ENCODE measurements at places on chromosomes 13 and 19.

- no peak for DNase-seq
Measured at GRCh38 chr19:48946463-48947257, 8.0 kb upstream of the BAX start.

- DNase-seq = no peak
Measured at GRCh38 chr13:29067306-29067945, 247.3 kb downstream of the MTUS2 start.

GRCh38 chr13:50400035-50400726, 384.9 kb downstream of the KCNRG start:
- DNase-seq = no peak

- DNase-seq = no peak
Measured at GRCh38 chr19:15294561-15294990, 37.8 kb downstream of the BRD4 start.

DNA sequence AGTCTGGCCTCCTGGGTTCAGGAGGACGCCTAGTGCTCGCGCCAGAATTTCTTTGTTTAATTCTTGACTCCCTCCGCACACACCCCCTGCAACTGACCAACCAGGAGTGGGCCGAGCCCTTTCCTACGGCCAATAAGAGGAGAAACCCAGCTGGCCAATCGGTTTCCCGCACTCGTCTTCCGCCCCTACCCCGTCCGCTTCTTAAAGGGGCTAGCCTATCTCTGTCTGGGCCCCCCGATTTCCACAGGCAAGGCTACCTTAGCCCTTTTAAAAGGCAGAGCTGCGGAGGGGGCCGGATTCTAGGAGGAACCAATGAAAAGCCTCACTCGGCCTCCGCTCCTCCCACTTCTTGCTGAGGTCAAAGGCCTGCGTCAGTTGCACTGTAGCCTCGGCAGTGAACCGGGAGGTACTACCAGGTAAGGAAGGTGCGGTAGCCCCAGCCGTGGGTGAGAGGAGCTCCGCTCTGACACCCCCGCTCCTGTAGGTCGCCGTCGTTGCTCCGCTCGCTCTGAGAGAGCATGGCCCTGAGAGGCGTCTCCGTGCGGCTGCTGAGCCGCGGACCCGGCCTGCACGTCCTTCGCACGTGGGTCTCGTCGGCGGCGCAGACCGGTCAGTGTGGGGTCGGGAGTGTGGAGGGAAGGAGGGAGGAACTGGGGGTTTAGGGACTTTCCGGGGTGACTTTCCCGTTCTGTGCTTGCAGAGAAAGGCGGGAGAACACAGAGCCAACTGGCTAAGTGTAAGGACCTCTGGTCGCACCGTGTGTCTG, at the start of gene GCDH:
GCDH (plus strand) TSS at position 374 of the 766 bp plus-strand sequence; CDS start at position 519, 145 bp downstream.
- peak; percentile 94 for DNase-seq

DNA sequence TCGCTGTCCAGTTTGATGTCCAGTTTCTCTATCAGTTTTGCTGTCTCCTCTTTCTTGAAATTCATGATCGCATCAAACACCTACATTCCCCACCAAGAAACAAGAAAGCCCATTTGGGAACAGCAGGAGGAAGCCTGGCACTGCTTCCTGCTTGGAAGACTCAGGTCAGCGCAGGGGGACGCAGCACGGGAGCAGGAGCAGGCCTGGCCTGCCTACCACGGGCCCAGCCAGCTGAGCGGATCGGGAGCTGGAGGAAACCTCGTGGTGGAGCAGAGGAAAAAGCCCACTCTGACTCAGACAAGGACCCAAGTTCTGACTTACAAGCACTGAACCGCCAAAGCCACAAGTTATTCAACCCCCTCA, 3.9 kb downstream of the EEF2 start:
- DNase-seq = no peak

DNA sequence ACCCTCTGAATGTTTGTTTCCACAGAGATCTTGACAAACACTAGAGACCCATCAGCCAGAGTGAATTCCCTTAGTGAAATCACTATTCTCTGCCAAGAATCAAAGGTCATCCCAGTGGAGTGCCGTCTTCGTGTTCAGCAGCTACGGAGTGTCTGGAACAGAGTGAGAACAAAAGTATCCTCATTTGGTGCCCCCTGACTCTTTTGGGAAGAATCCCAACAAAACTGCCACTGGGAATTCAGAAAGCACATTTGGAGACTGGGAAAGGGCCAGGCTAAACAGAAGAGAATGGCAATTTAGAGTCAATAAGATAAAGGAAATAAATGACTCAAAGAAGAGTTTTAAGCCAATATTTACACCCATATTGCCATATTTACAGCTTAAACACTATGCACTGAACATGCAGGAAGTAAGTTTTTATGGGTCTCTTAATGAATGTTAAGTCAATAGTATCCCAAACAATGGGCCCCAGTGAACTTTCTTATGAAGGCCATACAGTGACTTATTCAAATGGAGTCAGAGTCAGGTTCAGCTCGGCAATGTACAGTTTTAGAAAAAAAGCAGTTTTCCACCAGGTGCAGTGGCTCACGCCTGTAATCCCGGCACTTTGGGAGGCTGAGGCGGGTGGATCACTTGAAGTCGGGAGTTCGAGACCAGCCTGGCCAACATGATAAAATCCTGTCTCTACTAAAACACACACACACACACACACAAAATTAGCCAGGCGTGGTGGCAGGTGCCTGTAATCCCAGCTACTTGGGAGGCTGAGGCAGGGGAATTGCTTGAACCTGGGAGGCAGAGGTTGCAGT, 392.6 kb downstream of the KLF5 start:
- DNase-seq = no peak

GRCh38 chr19:24073807-24074206, 13.2 kb upstream of the ZNF254 start:
- no peak for DNase-seq

DNA sequence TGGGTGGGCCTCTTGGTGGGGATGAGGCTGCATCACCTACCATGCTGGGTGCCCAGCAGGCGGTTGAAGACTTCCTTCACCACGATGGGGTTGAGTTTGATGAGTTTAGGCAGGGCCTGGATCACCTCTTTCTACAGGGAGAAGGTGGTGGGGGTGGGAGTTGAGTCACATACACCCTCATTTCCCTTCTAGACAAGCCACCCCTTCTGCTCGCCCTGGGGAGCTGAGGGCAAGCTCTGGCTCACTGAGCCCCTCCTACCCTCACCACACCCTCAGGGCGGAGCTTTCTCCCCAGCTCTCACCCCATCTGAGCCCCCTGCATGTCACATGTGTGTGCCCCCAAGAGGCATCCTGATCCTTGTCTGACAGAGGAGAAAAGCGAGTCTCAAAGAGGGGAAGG, 7.6 kb upstream of the RSPH6A start:
- DNase-seq = no peak

- DNase-seq = no peak
Measured at GRCh38 chr19:16859626-16860025, 29.2 kb upstream of the F2RL3 start.

GRCh38 chr13:76732367-76732766, 153.8 kb downstream of the KCTD12 start:
- DNase-seq = no peak

- no peak for DNase-seq
Measured at GRCh38 chr19:2532252-2533071, 56.5 kb downstream of the GADD45B start.

DNA sequence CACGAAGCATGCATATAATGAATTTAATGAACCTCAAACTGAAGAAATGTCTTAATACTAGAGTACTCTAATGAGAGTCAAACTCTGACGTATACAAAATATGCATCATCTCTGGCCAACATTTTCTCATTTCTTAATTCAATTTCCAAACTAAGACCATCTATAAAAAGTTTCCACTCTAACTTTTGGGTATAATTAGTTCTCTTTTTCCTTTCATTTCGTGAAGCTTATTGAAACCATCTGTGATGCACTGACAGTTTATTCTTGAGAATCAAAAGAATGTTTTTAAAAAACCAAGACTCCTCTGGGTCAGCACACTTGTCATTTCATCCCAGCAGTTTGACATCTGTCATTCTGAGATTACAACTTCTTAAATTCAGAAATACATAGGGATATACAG, 90.0 kb downstream of the CAB39L start:
- no peak for DNase-seq

DNA sequence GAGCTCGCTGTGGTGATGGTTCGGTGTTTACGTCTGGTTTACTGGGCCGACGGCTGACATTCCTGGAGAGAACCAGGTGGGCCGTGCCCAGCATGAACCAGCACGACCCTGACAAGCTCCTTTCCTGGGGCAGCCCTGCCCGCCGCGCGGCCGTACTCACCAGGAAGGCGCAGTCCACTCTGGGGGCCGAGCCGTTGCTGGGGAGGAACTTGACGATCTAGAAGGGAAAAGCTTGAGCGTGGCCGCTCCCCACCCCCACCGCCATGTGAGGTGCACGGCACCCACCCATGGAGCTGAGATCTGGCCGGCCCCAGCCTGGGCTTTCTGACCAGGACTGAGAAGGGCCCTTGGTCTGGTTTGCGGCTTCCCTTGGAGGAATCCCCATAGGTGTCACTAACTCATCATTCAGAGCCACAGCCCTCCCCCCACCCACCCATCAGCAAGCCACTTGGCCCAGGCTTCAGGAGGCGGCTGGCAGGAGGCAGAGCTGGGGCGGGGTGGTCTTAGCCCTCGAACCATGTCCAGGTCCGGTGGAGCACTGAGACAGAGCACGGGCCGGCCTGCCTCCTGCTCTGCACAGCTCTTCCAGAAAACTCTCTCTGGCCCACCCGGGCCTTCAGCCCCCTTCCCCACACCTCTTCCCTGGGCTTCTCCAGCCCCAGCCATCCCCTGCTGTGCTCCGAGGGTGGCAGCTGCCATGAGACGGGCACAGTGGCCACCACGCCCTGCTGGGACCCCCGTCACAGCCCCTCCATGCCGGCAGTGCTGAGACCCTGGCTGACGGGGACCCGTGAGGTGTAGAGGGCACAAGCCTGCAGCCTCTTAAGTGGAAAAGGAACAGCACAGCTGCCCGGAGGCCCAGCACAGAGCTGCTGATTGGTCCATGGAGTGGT, 6.2 kb downstream of the ATP4B start:
- no peak for DNase-seq

DNA sequence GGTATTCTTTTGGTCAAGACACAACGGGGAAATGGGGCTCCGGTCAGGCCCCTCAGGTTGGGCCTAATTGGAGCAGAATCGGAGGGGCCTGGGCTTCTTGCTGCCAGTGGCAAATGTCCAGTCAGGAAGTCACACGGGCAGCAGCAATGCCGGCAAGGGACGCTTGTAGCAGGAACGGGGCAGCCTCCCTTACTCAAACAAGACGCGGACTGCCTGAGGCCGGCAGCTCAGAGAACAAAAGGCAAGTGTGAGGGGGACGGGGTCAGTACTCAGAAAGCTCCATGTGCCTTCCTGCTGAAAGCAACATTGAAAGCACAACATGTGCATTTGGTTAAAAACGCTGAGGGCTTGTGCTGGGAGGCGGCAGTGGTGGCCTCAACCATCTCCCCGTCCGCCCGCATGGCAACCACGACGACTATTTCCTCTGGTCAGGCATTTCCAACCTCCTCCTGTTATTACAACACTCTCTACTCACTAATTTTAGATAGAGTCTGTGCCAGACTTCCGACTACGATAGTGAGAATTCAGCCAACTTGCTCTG, 20.5 kb upstream of the RASA3 start:
- no peak for DNase-seq

GRCh38 chr19:5592531-5593342, 25.0 kb upstream of the TINCR start:
- DNase-seq = no peak

DNA sequence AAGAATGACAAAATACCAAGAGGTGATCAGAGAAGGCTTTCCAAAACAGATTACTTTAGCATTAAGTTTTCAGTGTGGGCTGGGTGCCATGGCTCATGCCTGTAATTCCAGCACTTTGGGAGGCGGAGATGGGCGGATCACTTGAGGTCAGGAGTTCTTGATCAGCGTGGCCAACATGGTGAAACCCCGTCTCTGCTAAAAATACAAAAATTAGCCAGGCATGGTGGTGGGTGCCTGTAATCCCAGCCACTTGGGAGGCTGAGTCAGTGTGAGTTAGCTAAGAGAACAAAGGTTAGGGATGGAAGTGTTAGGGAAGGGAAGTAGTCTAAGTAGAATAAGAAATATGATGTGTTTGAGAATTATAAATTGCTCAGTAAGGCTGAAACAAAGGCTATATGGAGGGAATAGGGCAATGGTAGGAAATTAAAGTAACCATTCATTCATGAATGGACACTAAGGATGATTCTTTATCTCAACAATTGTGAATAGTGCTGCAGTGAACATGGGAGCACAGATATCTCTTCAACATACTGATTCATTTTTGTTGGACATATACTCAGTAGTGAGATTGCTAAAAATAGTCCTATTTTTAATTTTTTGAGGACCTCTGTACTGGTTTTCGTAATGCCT, 3.9 kb upstream of the RCBTB2 start:
- DNase-seq = no peak

DNA sequence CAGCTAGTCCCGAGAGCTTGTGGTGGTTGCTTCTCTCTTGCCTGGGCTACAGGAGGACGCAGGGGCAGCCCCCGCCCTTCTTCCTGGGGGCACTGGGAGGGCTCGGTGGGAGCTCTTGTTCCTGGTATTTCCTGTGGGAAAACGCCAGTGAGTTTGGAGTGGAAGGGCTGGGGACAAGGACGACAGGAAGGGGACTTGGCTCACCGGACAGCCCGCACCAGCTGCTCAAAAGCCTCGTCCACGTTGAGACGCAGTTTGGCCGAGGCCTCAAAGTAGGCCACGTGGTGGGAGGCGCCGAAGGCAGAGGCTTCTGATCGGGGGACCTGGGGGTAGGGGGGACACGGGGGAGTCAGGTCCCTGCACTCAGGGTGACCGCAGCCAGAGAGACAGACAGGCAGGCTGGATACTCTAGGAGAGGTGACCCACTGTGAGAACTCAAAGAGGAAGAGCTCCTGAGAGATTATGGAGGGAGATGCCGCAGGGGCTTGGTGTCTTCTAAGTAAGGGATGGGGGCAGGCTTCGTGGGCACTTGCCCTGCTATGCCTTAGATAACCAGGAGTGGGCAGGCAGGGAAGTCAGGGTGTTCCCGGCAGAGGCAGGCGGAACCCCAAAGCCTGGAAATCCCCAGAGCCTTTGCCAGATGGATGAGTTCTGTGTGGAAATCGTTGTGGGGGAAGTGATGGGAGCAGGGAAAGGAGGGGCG, 4.3 kb downstream of the RRAS start:
- no peak for DNase-seq

All from 8988T (cell line).